Muscle of back (tissue), 13 donors: ENCODE measurements at places on chromosomes 5 and 9.

DNA sequence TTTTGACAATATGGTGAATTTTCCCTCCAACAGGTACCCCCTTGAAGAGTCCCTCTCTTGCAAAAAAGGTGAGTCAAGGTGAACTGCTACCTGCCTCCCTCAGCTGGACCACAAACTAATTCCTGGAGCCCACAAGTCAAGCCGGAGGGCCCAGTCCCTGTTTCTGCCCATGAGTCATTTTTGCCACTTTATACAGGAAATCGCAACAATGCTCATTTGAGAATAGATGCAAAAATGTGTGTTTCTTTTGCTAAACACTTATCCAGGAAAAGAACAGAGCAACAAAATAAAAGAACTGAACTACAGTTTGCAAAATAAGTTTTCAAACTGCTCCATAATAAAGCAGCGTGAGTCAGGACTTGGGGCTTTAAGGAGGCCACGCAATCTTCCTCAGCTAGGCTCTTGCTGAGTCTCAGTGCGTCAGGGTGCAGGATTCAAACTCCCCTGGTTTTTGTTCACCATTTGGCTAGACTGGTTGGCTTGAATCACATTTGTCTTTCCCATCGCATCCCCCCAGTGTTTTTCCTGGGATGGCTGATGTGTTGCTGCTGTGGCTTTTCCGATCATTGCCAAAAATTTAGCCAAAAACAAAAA lies 102.7 kb downstream of the GOLPH3 start:
- DNase-seq: no peak

DNA sequence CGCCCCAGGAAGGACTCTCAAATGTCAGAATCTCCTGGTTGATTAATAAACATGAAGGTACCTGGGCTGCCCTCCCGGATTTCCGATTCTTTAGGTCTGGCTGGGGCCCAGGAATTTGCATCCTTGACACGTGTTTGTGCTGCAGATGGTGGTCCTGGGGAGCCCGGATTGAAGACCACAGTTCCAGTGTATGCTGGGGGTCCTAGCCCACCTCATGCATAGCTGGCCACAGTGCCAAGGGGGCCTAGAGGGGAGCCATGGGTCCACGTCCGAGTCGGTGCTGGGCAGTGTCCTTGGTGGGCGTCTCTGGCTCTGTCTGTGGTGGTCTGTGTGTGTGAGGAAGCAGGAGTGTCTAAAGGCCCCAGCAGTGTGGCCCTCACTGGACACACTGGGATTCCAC lies 3.2 kb downstream of the NCS1 start:
- no peak for DNase-seq

DNA sequence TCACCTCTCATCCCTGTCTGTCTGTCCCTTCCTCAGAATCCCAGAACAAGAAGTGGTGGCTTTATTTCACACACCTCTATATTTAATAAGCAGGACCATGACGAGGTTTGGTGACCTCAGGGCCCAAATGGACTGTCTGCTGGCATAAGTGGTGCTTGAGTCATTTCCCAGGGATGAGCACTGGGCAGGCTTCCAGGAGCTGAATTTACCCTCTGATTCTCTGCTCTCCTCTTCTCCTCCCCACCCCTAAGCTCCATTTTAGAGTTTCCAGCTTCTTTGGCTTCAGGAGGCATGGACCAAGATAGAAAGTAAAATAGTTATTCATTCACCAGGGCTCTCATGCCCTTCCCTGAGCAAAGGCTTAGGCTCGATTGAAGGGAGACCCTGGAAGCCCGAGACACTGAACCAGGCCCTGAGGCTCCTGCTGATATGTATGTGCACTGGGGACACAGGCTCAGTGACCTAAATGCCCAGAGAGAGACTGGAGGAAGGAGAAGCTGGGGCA lies 69.1 kb downstream of the PPARGC1B start:
- peak; percentile 49 for DNase-seq

GRCh38 chr5:148855249-148856008 lies 29.0 kb downstream of the ADRB2 start:
- DNase-seq: no peak

DNA sequence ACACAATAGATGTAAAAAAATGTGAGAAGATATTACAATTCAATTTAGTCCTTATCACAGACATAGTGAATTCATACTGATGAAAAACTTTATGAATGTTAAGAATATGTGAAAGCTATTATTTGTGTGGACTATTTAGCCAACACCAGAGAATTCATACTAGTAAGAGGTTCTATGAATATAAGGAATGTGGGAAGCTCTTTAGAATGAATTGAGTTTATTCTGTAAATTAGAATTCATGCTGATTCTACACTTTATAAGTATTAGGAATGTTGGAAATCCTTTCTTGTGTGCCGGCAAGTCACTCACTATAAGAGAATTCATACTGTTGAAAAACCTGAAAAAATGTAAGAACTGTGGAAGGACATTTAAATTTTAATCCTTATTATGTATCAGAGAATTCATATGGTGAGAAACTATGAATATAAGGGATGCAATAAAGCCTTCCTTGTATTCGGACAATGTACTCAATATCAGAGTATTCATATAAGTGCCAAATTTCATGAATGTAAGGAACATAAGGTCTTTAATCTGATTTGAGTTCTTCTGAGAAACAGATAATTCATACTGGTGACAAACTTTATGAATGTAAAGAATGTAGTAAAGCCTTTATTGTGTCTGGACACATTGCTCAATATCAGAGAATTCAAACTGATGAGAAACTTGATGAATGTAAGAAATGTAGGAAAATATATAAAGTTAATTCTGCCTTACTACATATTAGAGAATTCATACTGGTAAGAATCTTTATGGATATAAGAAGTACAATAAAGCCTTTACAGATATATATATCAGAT lies 21.6 kb upstream of the PCDHA1 start:
- no peak for DNase-seq

GRCh38 chr5:53785924-53786323 lies 225.5 kb downstream of the NDUFS4 start:
- DNase-seq: no peak

- DNase-seq: no peak
Observed at GRCh38 chr9:31873722-31874121, 510.7 kb upstream of the ACO1 start.

DNA sequence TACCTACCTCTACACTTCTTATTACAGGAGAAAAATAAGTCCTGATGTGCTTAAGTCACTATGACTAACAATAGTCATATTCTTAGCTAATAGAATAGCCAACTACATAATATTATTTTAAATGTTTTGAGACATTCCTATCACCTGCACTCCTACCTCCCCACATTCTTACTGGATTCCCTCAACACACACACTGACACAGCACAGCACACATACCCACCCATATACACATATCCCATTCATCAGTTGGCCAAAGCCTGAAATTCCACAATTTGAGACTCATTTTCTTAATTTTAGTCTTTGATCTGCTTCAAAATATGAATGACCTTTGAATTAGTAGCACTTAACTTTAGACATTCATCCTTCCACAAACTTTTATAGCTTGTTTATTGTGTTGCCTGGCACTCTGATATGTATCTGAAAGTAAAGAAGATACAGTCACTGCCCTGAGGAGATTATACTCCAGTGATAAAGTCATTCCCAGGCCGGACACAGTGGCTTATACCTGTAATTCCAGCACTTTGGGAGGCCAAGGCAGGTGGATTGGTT lies 168.3 kb upstream of the RASA1 start:
- no peak for DNase-seq

GRCh38 chr5:149837680-149838269 lies 106.8 kb downstream of the PDE6A start:
- DNase-seq: no peak

DNA sequence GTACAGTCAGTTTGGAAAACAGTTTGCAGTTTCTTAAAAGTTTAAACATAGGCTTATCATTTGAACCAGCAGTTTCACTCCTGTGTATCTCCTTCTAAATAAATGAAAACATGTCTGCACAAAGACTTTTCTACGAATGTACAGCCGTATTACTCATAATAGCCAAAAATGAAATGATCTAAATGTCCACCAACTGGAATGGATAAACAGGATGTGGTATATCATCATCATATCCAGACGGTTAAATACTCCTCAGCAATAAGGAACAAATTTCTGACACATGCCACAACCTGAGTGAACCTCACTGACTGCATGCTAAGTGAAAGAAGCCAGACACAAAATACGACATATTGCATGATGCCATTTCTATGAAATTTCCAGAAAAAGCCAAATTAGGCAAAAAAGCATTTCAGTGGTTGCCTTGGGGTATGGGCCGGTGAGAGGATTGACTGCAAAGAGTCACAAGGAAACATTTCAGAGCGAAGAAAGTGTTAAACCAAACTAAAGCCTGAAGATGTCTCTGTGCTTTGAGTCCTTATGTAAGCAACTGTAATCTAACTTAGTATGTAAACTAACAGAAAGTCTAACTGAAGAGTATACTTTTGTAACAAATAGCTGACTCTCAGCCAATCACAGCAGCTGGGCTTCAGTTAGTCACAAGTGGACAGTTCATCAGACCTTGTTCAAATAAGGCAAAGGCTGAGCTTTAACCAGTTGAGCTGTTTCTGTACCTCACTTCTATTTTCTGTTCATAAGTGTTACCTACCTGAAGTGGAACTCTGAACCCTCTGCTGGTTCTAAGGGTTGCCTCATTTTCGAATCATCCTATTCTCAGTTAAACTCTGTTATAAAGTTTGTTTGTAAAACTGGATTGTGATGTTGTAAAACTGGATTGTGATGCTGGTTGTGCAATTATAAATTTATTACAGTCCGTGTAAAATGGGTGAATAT lies 65.2 kb downstream of the TRIO start:
- DNase-seq: no peak

DNA sequence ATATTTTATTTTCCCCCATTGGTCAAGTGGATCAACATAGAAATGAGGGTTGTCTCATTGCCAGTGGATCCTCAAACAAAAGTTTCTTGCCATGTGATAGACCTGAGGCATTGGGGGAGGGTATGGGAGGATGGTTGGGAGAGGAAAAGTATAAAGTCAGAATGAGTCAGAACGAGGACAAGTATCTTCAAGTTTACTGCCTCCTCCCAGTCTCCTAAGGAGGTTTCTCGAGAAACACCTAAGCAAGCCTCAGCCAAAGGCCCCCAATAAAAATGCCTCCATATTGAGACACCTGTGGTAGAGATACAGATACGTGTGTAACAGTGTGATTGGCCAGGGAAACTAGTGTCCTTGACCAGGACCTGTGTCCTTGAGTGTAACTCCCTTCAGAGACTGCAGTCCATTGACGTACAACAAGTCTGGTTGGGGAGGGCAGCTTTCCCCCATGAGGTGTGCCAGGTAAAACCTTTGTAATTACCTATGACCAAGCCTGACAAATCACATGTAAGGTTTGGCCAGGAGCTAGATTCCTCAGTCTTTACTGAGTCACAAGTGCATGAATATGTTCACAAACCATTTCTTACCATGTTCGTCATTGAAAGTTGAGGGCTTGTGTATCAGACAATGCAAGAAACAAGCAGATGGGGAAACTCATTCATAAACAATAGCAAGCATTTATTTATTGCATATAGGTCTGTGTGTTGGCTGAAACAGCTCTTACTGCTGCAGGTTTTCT lies 198.6 kb upstream of the SH3GL2 start:
- no peak for DNase-seq

- no peak for DNase-seq
Observed at GRCh38 chr5:73550016-73550415, 15.4 kb downstream of the ANKRA2 start.

DNA sequence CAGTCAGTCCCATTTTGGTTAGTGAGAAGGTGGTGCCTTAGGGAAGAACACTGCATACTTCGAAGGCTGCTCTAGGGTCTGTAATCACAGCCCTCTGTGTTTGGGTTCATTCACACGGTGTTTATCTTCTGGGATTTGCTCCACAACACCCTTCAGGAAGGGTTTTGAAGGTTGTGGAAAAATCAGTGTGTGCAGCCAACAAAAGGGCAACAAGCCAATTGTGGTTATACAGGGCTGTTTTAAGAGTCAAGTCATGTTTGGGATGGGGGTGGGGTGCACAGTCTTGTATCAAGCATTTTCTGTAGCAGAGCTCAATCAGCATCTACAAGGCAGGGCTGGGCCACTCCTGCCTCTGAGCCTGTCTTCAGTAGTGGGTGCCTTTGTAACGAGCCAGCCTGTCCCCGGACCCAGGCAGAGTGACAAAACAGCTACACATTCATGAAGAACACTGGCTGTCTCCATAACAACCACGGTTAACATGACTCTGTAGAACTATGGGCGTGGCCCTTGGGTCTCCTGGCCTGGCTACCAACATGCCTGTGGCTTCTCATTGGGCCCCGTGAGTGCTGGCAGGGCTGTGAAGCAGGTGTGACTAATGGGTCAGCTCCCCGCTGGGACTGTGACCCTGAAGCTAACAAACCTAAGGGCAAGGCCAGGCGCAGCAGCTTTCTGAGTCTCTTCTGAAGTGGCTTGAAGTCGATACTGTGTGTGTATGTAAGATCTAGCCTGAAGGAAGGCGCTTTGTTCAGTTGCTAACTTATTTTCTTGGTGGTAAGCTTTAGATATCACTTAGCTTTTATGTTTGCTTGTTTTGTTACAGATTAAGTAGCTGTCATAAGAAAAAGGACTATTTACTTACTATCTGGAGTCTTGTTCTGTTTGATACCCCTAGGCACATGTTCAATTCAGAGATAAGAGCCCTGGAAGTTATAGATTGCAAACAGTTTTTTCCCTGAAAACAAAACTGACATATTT lies 27.9 kb upstream of the GOLM1 start:
- peak; percentile 49 for DNase-seq

- DNase-seq: no peak
Observed at GRCh38 chr5:37014321-37014720, 137.8 kb downstream of the NIPBL start.

- DNase-seq: no peak
Observed at GRCh38 chr9:2574203-2574602, 47.4 kb upstream of the VLDLR start.

- DNase-seq: peak; percentile 21
Observed at GRCh38 chr5:73093943-73094342, 26.4 kb upstream of the TMEM171 start.

GRCh38 chr9:91150998-91151717 lies 210.6 kb downstream of the AUH start:
- no peak for DNase-seq

DNA sequence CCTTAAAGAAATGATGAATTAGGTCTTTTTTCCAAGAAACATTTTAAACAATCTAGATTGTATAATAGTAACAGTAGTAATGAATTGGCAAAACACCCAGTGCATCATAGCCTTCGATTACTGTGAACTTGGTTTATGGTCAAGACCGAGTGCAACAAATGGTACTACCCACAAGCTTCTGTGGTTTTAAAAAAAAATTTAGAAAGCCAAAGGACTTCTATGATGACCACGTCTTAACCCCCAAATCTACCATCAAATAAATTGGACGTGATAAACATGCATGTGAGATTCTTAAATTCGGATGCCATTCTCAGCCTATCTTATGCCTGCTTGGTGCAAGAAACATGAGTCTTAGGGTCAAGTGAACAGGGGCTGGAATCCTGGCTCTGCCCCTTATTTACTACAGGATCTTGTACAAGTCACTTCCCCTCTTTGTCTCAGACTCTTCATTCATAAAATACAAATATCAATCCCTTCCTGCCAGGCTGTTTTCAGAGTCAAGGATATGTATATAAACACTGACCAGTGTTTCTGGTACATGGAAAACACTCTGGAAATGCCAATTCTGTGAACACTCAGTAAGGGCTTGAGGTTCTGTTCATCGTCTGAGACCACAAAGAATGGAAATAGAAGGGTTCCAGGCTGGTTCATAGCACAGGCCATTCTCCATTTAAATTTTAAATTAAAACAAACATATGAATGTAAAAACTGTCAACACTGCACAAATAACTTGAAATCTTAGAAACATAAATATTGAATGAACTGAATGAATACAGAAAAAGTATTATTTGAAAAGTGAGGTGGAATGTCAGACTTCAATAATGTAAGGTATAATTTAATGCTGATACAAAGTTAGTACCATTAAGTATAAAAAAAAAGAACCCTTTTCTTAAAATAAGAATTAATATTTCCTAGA lies 107.8 kb downstream of the NR6A1 start:
- DNase-seq: no peak

- no peak for DNase-seq
Observed at GRCh38 chr5:153096381-153096780, 394.1 kb upstream of the GRIA1 start.
